ENCODE measurements at places on chromosomes 4 and X.
A peak's percentile ranks its signal among the peaks of the same experiment; 100 is the strongest.

DNA sequence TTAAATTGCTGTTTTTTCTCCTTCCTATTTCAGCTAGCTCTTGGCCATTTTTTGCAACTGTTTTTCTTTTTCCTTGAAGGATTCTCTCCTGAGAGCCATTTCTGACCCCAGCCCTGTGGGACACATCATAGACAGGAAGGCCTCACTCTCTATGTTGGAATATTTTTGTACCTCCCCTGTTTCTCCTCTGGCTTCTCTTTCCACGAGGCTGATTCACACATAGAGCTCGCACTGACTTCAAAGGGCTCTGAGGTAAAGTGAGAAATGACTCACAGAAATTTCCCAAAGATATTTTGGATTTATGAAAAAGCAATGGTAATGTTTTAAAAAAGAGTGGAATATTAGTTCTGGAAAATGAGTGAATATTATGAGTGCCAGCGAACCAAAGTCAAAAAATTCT, 181.7 kb upstream of the IGFBP7 start:
- no peak for DNase-seq

DNA sequence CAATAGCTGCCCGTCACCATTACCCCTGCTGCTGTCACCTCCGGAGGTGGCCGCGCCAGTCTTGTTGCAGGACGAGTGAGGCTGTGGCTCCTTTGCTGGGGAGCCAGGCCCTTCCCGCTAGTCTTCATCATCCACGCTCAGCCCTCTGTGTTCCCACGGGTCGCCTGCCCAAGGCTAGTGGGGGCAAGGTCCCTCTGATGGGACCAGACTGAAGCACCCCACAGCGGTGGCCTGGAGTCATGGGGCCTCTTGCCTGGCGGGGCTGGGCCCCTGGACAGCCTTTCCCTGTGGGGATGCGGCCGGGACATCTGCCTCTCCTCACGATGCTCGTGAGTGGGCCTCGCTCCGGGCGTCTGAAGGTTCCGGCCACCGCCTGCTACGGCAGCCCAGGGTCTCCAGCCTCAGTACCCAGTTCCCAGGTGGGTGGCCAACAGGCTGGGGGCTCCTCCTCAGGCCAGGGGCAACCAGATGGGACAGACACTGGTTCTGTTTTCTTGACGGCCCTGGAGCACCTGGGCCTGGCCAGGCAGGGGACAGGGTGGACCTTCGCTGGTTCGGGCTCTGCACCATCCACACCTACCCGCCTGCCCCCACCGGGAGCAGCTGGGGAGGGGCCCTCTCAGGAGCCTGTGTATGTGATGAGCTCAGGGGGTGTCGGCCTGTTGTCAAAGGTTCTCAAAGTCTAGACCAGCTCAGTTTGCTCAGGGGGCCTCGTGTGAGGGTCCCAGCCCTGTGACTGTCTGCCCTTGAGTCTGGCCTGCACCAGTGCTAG, 32.3 kb downstream of the DOK7 start:
- DNase-seq = no peak

DNA sequence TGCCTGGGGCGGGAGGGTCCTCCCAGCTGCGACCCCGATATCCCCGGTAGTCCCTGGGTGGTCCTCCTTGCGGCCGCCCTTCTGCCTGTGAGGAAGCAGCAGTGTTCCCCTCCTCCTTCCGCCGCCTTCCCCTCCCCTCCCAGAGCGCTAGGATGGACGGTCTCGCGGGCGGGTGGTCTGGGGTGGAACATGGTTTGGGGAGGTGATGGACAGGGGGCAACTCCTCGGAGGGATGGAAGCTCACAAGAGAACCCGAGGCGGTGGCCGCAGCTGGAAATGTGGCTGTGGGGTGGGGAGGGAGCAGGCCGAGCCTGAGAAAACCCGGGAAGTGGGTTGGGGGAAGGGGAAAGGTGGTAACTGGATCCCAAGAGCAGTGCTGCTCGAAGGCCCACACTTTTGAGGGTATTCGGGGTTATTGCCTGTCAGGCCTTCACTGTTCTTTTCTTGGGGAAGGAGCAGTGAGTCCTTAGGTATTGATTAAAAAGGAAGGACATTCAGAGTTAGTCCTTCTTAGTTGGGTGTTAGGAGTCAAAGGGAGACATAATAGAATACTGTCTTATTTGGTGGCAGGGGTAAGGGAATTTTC, 581 bp downstream of the UBE2K start:
- DNase-seq = peak; percentile 64

DNA sequence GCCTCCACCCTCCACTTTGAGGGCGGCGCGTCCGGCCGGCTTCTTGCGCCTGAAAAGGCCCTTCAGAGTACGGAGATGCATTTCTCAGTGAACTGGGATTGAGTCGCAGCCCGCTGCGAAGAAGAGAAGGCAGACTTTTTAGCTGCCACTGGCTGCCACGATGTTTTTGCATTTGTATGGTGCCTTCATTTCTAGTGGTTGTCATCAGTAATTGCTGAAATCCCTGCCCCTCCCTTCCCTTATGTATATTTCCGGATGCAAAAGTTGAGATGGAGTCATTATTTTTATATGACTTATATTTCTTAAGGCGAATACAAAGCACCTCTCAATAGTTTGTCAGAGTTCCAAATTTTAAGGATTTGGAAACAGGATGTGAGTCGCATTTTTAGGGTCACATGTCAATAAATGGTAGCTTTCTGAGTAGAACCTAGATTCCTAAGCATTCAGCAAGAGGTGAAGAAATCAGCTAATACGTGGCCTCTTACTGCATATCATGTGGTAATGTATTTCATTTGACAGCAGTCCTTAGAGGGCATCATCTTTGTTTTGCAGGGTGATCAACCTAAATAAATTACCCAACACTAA, 658 bp downstream of the ATP6AP2 start:
- DNase-seq = peak; percentile 8

DNA sequence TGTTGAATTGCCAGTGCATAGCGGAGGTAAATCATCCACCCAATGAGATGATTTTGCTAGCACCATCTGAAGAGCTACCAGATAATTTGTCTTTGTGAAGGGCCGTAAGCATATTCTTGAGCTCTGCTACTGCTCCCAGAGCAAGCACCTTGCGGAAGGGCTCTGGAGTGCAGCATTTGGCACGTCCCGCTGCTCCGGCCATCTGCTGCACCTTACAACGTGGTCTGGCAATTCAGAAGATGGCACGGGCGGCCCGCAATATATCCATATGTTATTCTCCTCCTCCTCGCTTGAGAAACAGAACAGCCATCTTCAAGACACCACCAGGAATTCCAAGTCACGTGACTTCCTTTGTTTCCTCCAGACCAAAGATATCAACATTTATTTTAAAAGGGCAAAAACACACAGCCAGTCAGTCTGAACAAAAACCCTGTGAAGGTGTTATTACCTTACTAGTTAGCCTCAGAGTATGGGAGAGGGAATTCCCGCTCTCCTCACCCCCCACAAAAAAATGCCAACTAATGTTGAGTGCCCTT, 1095.7 kb upstream of the TENM3 start:
- no peak for DNase-seq

DNA sequence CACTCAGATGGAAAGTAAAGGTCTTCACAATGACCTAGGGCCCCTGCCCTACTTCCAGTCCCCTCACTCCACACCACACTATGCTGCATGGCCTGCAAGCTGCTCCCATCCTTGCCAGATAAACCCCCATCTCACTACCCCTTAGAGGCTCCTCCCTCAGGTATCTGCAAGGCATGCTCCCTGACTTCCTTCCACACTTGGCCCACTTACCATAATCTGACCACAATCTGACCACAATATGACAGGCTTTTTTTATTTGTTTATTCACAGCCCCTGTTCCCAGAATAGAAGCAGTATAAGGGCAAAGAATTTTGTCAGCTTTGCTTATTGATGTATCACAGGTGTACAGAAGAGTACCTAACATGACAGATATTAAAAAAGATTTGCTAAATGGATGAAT, 124.7 kb downstream of the CAMK2D start:
- DNase-seq = peak; percentile 61

- DNase-seq = peak; percentile 47
Observed at GRCh38 chr4:70996018-70996360, 2.5 kb downstream of the DCK start.

GRCh38 chr4:171954650-171955049, 141.4 kb downstream of the GALNTL6 start:
- DNase-seq = no peak

- DNase-seq = no peak
Observed at GRCh38 chrX:46447384-46447783, 97.8 kb downstream of the ZNF674 start.

GRCh38 chrX:361231-362145, 25.2 kb downstream of the PPP2R3B start:
- DNase-seq = no peak

- no peak for DNase-seq
Observed at GRCh38 chr4:67723949-67724348, 23.0 kb upstream of the UBA6 start.

GRCh38 chrX:153794897-153795816, 689 bp downstream of the SSR4 start:
- peak; percentile 26 for DNase-seq

GRCh38 chrX:105973387-105973739, 65.2 kb downstream of the SERPINA7 start:
- DNase-seq = no peak

DNA sequence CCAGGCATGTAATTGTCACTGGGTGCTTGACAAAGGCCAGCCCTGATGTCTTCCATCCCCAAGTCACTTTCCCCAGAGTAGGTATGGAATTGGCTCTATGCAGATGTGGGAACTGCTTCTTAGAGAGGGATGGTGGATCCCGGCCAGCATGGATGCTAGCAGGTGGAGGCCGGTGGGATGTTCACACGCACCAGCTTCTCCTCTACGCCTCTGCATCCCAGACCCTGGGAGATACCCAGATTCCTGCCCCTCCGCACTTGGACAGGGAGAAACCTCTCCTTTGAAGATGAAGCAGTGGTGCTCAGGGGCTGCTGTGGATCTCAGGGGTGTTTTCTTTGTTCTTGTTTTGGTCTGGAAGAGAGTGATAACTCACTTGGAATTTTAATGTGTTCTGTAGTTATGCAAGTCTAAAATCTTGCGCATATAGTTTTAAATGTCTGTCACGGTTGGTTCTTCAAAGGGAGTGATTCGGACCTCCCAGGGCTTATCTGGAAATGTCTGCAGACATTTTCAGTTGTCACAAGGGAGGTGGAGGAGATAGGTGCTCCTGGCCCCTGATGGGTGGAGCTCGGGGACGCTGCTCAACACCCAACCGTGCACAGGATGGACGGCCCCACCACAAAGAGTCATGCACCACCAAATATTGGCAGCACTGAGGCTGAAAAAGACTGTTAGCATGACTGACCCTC, 308.0 kb downstream of the DHRSX start:
- DNase-seq = no peak

GRCh38 chrX:18677161-18677869, 5.4 kb upstream of the RS1 start:
- DNase-seq = no peak

DNA sequence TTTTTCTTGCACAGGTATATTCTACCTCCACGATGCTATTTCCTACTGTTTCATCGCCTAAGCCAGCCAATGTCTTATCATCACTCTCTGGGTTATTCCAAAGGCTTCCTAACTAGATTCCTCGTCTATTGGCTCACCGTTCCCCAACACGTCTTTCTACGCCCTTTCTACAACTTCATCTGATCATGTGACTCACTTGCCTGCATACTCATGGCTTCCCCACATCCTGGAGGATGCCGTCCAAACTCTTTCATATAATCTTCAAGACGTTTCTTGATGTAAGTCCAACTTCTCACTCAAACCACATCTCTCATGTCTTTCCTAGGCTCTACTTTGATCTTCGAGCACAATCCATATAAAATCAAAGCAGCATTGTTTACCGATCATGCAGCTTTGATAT, 322.0 kb upstream of the PPARGC1A start:
- no peak for DNase-seq

- no peak for DNase-seq
Observed at GRCh38 chr4:61312526-61312925, 112.4 kb downstream of the ADGRL3 start.

- no peak for DNase-seq
Observed at GRCh38 chr4:182286035-182286434, 42.8 kb downstream of the TENM3 start.

DNA sequence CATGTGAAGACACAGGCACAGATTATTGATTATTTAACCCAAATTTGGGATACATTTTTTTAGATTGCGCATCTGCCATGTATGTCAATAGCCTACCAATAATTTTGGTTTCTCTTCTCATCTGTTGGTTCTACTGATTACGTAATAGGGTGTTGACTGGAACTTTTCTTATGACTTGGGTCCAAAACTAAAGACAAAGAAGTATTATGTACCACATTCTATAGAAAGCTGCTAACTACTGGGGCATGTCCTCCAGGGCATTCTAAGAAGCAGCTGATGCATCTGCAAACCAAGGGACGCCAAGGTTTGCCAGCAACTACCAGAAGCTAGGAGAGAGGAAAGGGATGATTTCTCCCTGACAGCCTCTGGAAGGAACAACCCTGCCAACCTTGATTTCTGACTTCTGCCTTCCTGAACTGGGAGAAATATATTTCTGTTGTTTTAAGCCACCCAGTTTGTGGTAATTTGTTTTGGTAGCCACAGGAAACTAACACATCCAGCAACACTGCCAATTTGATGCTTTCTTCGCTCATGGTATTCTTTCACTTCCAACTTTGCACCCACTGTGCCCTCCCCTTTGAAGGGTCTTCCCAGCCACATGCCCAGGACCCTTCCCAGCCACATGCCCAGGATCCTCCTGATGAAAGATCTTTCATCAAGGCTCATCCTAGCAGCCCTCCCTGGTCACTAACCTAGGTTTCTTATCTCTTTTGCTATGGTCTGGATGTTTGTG, 15.9 kb upstream of the TLR1 start:
- DNase-seq = no peak

DNA sequence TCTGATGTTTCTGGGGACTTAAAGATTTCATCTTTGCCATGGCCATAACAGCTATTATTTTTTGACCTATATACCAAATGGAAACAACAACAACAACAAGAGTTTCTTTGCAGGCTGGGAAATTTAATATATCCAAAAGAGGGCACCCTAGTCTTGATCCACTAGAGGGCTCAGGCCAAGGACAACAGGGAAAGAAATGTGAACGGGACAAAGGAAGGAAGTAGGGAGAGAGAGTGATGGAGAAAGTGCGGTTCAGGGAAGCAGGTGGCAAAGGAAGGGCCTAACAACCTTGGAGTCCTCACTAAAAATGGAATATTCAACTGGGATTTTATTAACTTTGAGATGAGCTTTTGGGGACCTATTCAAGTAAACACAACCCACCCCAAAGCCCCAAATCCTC, 67.8 kb upstream of the SCML1 start:
- no peak for DNase-seq

GRCh38 chrX:45986971-45987370, 558.2 kb downstream of the ZNF674 start:
- no peak for DNase-seq

GRCh38 chr4:7774301-7775294, 165.1 kb downstream of the AFAP1 start:
- no peak for DNase-seq

- no peak for DNase-seq
Observed at GRCh38 chr4:101853028-101853427, 62.5 kb downstream of the BANK1 start.

GRCh38 chrX:10152086-10152485, 4.7 kb upstream of the CLCN4 start:
- DNase-seq = no peak

- DNase-seq = no peak
Observed at GRCh38 chr4:102193145-102193544, 152.1 kb downstream of the SLC39A8 start.
